Mesendoderm (in vitro differentiated cells): ENCODE measurements at places on chromosomes 2 and 18.

DNA sequence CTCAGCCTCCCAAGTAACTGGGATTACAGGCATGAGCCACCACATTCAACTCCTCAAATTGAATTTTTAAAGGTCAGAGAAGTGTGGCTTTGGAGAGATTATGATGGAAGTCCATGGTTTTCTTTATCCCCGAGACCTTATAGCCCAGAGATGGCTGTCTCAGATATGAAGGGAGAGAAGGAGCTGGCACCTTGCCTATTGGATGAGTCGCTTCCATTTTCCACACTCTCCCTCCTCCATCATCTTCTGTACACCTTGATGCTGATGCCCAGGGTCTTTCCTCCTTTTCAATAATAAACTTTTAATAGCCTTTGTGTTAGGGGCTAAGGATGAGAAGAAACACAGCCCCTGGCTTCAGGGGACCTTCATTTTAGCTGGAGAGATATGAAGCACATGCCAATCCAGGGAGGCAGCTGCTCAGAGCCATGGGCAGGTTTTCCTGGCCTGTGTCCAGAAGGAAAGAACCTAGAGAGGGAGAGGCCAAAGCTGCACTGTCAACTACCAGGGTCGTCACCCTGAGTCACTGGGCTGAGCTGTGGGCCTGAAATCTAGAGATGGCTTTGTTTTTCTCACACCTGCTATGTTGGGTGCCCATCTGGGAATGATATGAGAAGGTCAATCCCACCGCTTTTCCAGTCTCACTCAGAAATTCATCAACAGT lies 146.0 kb upstream of the SERTAD2 start:
- DNase-seq: no peak

GRCh38 chr2:42944779-42945415 lies 152.5 kb upstream of the HAAO start:
- DNase-seq: peak; percentile 52

- no peak for DNase-seq
Measured at GRCh38 chr18:79681484-79682387, 2.1 kb downstream of the CTDP1 start.

DNA sequence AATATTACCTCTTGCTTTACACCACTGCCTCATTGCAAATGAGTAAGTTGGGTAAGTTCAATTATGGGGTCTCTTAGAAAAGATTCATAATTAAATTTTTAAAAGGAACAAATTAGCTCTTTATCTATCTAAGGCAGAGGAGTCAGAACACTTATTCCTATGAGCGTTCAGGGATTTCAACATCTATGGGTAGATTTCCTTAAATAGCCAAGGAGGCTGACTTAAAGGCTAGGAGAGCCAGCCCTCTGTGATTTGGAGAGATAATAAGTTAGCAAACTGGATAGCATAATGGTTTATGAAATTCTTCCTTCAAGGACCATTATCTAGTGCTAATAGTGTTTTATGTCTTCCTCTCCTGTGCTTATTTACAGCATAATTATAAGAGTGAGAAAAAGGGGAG lies 387.7 kb downstream of the STK39 start:
- DNase-seq: no peak

GRCh38 chr18:54416436-54416835 lies 58.7 kb downstream of the C18orf54 start:
- peak; percentile 16 for DNase-seq

DNA sequence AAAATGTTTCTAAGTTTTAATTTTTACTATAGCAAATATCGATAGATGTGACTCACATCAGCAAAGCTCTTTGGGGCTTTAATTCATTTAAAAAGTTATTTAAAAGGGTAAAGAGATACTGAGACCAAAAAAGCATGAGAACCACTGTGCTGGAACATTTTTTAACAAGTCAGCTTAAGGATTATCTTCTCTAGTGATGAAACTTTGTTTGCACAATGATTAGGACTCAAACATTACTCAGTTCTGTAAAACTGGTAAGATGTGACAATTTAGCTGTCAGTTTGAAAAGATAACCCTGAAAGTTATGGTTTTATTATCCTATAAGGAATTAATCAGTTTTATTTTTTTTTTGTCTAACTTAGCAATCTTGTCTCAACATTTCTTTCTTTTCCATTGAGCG lies 301.4 kb downstream of the TSN start:
- DNase-seq: no peak

GRCh38 chr2:241110607-241111439 lies 8.7 kb upstream of the MTERF4 start:
- no peak for DNase-seq

GRCh38 chr2:240383099-240383758 lies 52.2 kb upstream of the GPC1 start:
- DNase-seq: no peak

- peak; percentile 72 for DNase-seq
Measured at GRCh38 chr2:159044804-159045286, 76.4 kb downstream of the TANC1 start.

DNA sequence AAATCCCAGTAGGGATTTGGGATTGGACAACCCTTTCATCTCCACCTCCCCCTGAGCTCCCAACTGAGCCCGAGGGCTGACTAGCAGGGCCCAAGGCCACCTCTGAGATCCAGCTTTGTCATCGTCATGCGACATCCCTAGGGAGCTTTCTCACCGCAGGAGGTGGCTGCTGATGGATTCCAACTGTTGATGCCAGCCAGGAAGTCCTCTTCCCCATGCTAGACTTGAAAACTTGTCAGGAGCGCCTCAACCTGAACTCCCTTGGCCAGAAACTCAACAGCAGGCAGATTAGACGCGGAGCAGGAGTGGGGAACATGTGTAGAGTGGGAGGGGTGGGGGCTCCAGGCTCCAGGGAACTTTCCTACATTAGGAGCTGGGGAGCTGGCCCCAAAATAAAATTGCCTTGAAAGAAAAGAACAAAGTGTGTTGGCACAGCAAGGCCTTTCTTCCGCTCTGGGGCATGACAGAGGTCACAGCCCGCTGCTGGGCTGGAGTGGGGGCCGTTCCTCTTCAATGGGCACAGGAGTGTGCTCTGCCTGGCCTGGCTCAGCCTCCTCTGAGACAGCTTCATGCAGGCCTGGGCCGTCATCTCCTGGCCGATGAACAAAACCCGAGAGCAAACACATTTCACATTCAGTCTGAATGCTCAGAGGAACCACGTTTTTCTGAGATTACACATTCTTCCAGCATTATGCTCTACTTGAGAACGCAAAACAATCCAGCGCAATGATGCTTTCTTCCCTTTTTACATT lies 34.5 kb downstream of the EMILIN2 start:
- peak; percentile 34 for DNase-seq

DNA sequence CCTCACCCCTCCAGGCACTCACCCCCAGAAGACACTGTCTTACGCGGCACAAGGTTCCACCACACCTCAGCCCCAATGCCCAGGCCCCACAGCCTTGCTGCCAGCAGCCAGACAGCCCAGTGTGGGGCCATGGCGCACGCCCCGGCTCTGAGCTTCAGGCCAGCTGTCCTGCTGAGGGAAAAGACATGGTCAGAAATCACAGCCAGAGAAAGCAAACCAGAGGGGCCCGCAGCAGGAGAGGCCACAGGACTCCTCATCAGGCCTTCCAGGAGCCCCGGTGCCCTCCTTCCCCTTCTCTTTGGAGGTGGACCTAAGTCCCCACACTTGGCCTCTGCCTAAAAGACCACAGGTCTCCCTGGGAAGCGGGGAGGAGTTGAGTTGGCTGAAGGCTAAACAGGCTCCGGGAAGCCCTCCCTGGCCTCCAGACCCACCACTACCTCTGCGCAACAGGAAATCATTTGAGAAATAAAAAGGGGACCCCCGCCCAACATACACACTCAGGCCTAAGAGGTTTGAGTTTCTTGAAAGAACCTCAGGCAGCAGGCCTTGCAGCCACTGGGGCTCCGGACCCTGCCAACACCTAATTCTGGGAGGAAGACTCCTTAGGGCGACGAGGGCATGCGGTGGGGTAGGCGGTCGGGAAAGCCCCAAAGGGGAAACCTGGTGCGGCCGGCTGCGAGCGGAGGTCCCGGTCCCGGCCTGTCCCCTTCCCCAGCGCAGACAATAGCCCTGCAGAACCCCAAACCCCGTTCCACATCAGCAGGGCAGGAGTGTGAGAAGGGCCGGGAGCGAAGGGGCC lies 1.9 kb downstream of the SEMA4C start:
- DNase-seq: peak; percentile 26

GRCh38 chr2:142300517-142300916 lies 169.7 kb upstream of the LRP1B start:
- DNase-seq: no peak

DNA sequence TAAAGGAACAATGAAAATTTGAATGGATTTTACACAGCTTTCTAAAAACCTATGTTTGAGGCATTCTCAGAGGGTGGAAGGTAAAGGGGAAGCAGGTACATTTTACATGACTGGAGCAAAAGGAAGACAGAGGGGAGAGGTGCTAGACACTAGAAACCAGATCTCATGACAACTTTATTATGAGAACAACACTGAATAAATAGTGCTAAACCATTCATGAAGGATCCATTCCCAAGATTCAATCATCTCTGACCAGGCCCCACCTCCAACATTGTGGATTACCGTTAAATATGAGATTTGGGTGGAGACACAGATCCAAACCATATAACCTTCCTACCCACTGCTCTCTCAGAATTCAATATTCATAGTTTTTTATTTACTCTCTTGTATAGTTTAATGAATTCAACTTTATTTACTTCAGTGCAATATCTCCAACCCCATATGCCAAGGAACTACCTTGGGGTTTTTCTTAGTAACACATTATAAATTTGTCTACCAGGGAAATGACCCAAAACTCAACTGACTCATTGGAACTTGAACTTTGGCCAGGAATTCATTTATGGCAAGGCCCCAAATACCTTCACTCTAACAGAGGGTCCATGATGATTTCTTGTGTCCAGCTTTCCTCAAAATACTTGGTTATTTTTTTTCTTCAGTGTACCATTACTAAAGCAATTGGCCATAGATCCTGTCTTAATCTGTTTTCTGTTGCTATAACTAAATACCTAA lies 317.8 kb downstream of the GULP1 start:
- DNase-seq: no peak

DNA sequence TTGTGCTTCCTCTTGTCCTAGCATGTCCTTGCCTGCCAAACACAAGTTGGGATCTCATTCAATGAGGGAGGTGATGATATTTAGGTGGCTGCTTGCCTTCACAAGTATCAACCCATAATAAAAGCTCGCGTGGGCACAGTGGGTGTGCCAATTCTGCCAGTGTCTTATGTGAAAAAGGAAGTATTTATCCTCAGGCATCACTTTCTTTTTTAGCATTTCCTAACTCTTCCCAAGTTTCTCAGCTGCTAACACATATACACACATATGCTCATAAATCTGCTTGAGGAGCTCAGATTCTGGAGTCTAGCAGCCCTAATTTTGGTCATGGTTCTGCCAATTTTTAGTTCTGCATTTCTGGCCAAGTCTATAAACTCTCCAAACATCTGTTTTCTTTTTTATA lies 319.5 kb upstream of the HNMT start:
- no peak for DNase-seq
